ENCODE measurements at places on chromosomes 11 and 22. TPM values are rescaled to one million over a fixed set of nuclear protein-coding genes. Genes with fewer than 3 reads are reported as not detected.

The CRYBB3 gene
- not detected for polyA plus RNA-seq

The RASGRP2 gene
- polyA plus RNA-seq, result 13.9 TPM

The MUC5B gene
- polyA plus RNA-seq, result not detected

The SLC22A25 gene
- polyA plus RNA-seq, result not detected

The ADAMTS8 gene
- 0.12 TPM for polyA plus RNA-seq

The CECR2 gene
- polyA plus RNA-seq, result 2.1 TPM

The TNNI2 gene
- not detected for polyA plus RNA-seq

The ZFTA gene
- 82.5 TPM for polyA plus RNA-seq

The NTM gene
- 39.4 TPM for polyA plus RNA-seq

The MYBPC3 gene
- polyA plus RNA-seq, result not detected

The CENPM gene
- 2.1 TPM for polyA plus RNA-seq

The FCHSD2 gene
- polyA plus RNA-seq, result 44.0 TPM

The YPEL1 gene
- 45.2 TPM for polyA plus RNA-seq

The LDHA gene
- polyA plus RNA-seq, result 45.6 TPM

The IFITM1 gene
- 0.35 TPM for polyA plus RNA-seq

The CTSW gene
- not detected for polyA plus RNA-seq

The GAL3ST3 gene
- polyA plus RNA-seq, result 16.7 TPM

The LZTR1 gene
- 114 TPM for polyA plus RNA-seq

The C11orf87 gene
- polyA plus RNA-seq, result 8.6 TPM

The OR6A2 gene
- polyA plus RNA-seq, result 0.05 TPM

The MMP8 gene
- not detected for polyA plus RNA-seq

The RIC3 gene
- polyA plus RNA-seq, result 103 TPM

The CACNA1I gene
- 2.6 TPM for polyA plus RNA-seq

The MRGPRF gene
- polyA plus RNA-seq, result not detected

The ATG16L2 gene
- 10.6 TPM for polyA plus RNA-seq

The SMTNL1 gene
- not detected for polyA plus RNA-seq

The LRRN4CL gene
- 0.82 TPM for polyA plus RNA-seq

The OR4A16 gene
- not detected for polyA plus RNA-seq
